Amygdala (tissue), 56 donors: ENCODE measurements at places on chromosomes 1 and 21.

GRCh38 chr1:14681182-14681581 lies 82.7 kb downstream of the KAZN start:
- no peak for DNase-seq

GRCh38 chr1:54850069-54850730 lies 36.8 kb downstream of the DHCR24 start:
- no peak for DNase-seq

DNA sequence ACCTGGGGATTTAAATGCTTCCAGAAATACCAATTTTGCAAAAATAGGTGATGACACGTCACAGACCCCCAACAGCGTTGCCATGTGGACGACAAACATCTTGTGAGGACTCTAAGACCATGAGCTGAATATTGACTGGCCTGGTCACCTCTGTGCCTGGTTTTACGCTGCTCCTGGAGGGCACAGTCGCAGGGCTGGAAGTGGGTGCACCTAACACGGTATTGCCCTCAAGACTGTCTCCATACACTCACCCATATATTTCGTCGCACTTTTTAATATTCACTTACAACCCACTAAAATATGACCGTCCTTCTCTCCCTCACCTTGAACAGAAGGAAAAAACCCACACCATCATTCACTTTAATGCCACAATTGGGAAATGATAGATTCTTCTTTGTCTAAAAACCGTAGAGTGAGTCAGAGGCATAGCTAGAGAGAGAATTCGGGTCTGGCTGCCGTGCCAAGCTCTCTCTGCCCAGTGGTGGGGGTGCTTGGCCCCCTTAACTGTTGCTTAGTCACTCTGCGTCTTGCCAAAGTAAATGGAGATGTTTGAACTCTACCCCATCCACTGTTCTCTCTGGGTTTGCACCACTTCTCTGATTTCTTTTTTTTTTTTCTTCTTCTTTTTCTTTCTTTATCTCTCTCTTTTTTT lies 40.8 kb upstream of the UTS2 start:
- no peak for DNase-seq

DNA sequence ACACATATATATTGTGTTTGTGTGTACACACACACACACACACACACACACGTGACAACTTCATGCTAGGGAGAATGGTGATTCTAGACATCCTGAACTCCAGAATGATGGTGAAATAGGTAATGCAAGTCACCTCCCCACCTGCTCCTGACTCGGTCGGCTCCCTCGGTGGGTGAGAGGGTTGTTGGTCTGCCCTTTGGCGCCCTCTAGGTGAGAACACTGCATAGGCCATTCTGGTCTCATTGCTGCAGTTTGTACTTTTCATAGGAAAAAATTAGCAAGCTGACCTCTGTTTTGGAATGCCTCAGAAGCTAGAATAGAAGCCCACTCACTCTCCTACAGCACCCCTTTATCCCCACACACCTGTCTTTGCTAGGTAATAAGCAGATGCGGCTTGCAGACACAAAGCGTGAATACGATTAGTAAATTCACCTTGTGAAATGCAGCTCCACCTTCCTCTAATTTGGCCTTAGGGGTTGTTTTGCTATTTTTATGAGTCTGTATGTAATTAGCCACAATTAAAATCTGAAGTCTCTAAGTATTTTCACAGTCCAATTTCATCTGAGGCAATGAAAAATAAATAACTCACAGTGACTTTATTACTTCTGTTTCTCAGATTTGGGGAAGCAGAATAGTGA lies 130.0 kb upstream of the KCNJ15 start:
- DNase-seq: no peak

DNA sequence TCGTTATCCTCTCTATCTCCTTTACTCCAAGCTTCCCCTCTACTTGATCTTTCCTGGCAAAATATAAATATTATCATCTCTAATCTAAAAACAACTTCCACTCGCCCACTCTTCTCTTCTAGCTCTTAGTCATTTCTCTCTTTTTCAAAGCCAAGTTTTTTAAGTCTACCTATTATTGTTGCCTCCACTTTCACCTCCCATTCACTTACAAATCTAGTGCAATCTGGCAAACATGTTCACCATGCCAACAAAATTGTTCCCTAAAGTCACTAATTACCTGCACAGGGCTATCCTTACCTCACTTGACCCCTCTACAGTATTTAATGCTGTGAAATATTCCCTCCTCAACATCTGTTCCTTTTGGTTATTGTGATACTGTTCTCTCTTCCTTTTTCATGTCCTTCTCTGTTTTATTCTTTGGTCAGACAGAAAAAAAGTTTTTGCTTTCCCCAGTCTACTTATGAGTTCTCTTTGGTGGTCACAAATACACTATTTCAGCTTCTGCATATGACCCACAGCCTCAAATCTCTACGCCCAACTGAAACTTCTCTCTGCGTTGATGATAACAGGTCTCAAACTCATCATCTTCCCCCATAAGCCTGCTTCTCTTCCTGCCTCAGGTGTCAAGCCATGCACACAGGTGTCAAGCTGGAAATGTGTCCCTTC lies 31.9 kb upstream of the RAP1A start:
- no peak for DNase-seq

- no peak for DNase-seq
These were observed 32.6 kb downstream of the NIBAN1 start for GRCh38 chr1:184941735-184942134.

DNA sequence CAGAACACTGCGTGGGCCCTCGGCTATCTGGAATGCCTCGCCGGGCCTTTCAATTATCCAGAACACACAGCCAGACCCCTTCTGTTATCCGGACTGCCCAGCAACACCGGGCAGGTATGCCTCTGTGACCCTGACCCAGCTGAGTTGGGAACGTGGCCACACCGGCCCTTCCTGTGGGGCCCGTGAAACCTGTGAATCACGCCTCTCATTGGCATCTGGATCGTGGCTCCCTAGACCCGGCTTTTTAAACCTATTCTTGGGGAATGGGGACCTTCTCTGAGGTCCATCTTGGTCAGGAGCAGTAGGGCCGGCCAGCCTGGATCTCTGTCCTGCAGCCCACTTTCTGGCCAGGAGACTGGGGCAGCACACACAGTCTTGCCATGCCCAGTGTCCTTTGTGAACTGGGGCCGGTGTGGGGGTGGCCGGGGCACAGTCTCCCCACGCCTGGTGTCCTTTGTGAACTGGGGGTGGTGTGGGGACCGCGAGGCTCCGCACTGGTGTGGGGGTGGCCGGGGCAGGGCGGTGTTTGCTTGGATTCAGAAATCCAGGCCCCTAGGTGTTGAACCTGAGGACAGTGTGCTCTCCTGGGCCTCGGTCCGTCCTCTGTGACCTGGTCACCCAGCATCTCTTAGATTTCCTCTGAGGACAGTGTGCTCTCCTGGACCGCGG lies 11.1 kb downstream of the COL18A1 start:
- no peak for DNase-seq

DNA sequence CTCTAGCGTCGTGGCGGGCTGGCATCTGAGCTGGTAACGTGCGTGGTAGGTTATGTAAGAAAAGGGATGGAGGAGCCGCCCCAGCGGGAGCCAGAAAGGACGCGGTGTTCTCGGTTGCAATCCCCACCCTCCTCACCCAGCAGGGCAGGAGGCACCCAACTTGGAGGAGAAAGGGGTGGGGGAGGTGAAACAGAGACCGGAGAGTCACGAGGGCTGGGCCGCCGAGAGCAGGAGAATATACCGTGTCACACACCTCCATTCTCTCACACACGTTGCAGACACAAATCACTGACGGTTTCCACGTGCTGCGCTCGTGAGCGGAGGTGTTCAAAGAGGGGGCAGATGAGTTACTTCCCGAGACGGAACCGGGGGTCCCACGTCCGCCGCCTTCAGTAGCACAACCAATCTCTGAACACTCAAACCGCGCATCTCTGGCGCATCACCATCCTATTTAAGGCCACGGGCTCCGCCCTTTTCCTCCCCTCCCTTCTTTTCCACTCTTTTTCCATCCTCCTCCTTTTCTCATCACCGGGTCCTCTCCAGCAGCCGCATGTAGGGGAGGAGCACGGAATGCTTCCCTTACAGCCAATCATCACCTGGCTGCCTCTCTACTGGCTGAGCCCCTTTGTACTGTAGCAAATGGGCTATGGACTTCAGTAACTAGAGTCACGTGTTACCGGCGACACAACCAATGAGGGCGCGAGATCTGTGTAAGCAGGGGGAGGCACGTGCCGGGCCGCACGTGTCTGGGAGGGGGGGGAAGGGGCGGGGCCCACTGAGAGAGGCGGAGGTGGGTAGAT lies at the start of gene CIART:
CIART (plus strand) TSS at position 797 of the 800 bp plus-strand sequence. CDS start 714 bp downstream, outside the sequence.
- peak; percentile 86 for DNase-seq

GRCh38 chr1:172146141-172146850 lies 274.2 kb upstream of the C1orf105 start:
- DNase-seq: no peak

GRCh38 chr1:25194054-25194453 lies 38.2 kb downstream of the SYF2 start:
- no peak for DNase-seq

GRCh38 chr1:238776126-238776525 lies 610.2 kb upstream of the CHRM3 start:
- DNase-seq: no peak

DNA sequence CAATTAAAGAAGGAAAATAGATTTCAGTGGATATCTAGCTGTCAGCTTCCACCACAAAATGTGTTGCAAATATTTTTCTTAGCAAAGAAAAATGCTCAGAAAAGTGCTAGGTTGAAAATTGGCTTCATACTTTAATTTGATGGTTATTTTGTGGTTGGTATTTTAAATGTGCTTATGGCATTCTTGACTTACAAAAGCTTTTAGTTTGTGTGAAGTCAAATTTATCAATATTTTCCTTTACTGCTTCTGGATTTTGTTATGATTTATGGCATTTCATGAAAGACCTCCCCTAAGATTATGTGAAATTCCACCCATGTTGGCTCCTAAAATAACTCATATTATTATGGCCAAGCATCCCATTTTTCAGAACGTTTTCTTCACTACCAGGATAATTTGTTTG lies 51.5 kb downstream of the PSMG1 start:
- DNase-seq: no peak

DNA sequence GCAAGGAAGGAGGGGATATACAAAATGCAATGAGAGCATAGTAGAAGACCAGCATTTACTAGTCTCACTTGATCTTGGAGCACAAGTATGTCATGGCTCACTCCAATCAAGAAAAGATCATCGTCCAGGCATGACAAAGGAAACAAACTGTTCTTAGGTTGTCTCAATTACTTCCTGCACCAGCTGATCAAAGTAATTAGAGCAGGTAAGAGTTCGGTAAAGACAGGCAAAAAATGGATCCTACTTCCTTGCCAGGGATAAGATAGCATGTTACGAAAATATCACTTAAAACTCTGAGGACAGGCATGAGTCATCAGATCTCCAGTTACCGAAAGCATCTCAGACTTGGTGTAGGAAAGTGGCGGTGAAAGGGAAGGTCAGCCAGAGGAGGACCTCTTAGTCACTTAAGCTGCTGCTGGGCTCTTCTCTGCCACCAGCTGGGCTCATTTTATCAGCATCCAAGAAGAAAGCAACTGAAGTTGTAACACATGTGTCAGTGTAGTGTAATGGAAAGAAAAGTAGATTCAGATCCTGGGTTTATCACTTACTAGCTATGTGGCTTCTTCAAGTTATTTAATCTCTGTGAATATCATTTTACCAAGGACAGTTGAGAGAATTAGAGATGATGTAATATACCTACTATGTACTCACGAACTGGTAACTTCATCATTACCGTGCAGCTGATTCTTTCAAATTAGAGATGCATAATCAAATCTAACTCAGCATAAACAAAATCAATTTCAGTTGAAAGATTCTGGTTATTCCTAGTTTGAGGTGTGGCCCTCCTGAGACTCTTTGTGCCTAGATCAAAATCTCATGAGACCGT lies 46.8 kb downstream of the XCL1 start:
- no peak for DNase-seq

GRCh38 chr1:175132436-175132835 lies 60.1 kb downstream of the KIAA0040 start:
- no peak for DNase-seq

DNA sequence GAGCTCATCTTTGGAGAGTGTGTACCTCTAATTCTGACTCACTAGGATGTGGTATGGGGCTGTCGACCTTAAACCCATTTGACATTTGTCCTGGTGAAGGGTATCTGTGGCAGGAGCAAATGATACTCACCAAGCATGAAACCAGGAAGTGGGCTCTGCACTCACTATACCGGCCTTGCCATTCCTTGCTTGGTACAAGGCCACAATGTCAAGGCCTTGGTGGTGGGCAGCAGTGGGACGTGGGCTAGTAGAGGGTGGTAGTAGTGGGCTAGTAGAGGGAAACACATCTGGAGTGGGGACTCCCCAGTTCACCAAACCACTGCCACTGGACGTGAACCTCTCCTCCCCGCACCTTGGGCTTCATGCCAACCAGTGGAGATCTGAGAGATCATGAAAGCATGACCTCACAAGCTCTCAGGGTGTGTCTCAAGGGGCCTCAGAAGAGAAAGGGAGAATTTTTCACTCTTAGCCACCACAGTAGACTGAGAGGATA lies 11.5 kb downstream of the TNFSF4 start:
- DNase-seq: no peak

DNA sequence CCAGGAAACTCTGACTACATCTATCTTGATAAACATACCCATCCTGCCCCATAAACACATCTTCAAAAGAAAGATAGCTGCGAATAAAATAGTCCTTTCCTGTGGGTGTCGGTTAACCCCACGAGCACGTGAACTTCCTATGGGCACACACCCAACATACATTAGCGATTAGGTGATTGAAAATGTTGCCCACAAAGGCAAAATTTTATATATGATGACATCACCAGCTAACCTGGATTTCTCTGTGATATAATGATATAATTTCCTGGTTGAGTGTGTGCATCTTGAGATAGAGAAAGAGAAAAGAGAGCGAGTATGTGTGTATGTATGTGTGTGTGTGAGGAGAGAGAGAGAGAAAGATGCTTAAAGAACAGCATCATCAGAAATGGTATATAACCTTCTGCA lies 296.1 kb downstream of the PTPRC start:
- DNase-seq: no peak

DNA sequence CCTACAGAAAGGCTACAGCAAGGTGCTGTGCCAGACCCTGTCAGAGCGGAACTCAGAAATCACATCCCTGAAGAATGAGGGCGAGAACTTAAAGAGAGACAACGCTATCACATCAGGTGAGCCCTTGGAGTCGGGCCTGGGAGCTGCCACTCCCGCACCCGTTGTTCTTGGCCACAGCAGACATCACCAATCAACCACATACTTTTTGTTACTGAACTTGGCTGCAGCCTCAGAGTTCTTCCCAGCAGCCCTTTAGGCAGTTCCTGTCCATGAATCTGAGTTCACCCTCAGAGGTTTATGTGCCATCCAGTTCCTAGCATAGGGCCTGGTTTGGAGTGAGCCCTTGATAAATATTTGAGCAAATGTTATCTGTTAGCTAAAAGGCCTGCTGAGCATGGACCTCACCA lies 61.6 kb downstream of the FHAD1 start:
- no peak for DNase-seq

- DNase-seq: no peak
These were observed 69.4 kb downstream of the HIVEP3 start for GRCh38 chr1:41849211-41849759.

- no peak for DNase-seq
These were observed 2.1 kb downstream of the PRELP start for GRCh38 chr1:203477748-203478147.

GRCh38 chr1:35883635-35884101 lies 659 bp downstream of the AGO1 start:
- no peak for DNase-seq
